ENCODE measurements at places on chromosomes 11 and 22.
A peak's percentile ranks its signal among the peaks of the same experiment; 100 is the strongest.

- peak; percentile 91 for DNase-seq
Measured at GRCh38 chr22:44735518-44736428, 16.6 kb upstream of the ARHGAP8 start.

- peak; percentile 33 for DNase-seq
Measured at GRCh38 chr22:44848296-44848741, 95.9 kb downstream of the ARHGAP8 start.

- no peak for DNase-seq
Measured at GRCh38 chr11:134380785-134381184, 31.3 kb downstream of the B3GAT1 start.

- no peak for DNase-seq
Measured at GRCh38 chr22:20448630-20449029, 11.0 kb upstream of the SCARF2 start.

DNA sequence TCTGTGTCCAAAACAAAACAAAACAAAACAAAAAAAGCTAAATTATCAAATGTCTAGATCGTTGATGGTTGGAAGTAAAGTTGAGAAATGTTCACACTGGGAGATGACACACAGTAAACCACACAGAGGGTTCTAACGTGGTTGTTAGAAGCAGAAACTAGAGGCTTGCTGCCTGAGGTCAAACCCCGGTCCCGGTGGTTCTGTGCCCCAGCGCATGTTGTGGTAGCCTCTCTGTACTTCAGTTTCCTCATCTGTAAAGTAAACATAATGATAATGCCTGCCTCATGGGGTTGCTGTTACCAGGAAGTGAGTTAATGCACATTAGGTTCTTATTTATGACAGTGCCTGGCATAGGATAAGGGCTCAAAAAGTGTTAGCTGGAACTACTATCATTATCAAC is 33.4 kb downstream of the PPARA start:
- no peak for DNase-seq

DNA sequence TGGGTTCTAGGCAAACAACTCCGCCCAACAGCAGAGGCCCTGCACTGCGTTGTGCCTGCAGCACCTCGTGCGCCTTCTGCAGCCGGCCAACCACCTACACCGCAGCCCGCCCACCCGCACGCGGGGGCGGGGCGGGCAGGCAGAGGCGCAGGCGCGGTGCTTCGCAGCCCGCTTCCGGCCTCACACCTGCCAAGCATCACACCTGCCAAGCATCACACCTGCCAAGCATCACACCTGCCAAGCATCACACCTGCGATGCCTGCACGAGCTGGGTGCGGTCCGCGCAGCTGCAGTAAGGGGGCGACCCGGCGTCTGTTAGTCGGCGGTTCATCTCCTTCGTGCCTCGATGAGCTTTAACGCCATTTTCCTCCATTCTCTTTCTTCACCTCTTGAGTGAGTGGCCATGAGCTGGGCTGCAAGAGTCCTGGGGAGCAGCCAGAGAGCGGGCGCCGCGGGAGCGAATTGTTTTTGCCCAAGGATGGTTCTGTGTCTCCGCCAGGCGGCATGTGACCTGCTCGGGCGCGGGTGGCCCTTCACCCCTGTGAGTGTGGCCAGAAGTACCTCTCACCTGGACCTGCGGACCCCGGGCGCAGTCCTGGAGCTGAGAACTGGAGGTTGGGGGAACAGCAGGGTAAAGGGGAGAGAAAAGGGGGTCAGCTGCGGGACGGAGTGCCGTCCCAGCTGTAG is at the start of gene LDHAL6A:
Gene LDHAL6A, plus strand, starts transcription at position 171 of the 687 bp plus-strand sequence. CDS start 825 bp downstream, outside the sequence.
- DNase-seq = peak; percentile 10

- DNase-seq = no peak
Measured at GRCh38 chr11:63855975-63856374, 17.1 kb downstream of the MARK2 start.

DNA sequence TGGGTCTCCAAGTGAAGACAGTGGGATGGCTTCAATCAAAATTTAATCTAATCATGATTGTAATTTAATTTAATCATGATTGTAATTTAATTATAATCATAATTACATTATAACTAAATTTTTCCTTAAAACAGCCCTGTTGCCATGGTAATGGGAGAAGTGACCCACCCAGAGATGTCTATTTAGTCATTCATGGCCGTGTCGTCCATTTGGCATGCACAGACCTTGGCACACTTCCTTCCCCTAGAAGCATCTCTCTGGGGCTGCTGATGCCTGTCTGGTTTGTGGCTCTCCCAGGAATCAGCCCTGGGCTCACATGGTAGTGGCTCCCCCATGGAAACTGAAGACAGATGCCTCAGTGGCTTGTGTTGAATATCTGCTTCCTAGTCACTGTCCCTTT is 27.0 kb downstream of the P4HA3 start:
- no peak for DNase-seq

GRCh38 chr22:45163099-45163450 is 650 bp upstream of the NUP50 start:
- no peak for DNase-seq

GRCh38 chr11:16969010-16969999 is 44.9 kb downstream of the PLEKHA7 start:
- DNase-seq = no peak

DNA sequence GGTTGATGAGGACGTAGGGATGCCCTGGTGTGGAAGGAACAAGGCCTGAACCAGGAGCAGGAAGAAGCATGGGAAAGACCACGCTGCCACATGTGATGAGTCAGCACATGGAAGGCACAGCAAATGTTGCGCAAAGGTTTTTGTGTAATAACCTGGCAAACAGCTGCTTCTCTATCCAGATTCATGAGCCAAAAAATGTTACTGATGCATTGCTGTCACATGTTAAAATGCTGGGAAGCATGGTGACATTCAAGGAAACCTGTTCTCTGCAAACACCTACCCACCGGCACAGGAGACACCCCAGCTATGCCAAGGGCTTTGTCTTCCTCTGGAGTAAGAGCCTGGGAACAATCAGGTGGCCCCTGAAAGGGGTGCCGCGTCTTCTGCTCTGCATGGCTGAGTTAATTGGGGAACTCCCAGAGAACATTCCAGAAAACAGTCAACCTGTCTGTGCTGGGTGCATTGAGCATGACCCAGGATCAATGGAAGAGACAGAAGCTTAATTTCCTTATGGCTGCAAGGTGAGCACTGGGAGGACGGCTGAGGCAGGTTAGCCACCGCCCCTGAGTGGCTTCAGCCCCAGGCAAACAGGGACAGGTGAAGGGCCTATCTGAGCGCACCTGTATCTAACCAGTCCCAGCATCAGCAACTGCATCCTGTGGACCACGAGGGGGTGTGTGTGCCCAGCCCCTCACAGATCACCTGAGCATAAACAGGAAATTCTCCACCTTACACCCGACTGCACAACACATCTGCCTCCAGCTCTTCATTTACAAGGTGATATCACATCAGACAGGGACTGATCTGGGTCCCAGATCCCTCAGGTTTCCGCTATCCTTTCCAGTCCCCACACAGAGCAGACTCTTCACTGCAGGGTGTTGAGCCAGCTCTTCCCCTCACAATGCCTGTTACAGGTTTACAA is 108.4 kb downstream of the GGTLC2 start:
- DNase-seq = no peak

DNA sequence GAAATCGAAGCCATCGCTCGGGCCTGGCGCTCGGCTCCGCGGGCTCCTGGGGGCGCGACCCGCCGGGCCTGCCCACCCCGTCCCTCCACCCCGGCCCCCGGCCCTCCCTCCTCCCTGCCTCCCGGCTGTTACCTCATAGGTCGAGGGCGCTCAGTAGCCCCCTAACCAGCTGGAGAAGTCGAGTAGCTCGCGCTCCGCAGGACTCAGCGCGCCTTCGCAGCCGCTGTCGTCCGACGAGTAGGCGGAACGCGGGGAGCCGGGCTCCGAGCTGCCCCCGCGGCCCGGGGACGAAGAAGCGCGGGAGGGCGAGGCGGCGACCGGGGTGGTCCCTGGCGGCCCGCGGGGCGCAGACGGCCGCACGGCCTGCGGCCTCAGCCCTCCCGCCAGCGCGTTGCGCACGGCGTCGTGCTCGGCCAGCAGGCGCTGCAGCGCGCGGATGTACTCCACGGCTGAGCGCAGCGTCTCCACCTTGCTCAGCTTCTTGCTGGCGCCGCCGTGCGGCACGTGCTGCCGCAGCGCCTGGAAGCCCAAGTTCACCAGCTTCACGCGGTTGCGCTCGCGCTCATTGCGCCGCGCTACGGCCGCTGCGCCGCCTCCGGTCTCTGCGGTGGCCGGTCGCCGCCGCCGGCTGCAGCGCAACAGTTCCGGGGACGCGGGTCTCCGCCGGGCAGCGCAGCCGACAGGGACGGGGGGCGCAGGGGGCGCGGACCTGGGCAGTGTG is 627 bp downstream of the ASCL2 start:
- DNase-seq = peak; percentile 62

DNA sequence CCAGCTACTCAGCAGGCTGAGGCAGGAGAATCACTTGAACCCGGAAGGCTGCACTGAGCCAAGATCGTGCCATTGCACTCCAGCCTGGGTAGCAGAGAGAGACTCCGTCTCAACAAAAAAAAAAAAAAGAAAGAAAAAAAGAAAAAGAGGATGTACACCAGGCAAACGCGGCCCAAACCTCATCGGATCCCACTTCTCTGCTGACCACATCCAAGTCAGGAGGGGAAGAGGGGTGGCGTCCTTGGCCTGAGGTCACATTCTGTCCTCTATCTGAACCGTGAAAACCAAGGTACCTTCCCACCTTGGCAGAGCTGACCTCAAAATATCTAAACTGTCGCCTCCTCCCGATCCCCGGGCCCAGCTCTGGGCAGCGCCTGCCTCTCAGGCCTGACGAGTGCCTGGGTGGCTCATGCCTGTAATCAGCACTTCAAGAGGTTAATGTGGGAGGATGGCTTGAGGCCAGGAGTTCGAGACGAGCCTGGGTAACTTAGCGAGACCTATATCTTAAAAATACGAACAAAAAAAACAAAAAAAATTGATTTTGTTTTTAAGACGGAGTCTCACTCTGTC is 25.1 kb downstream of the RGL4 start:
- DNase-seq = no peak

GRCh38 chr11:69356703-69357457 is 62.9 kb downstream of the MYEOV start:
- no peak for DNase-seq

GRCh38 chr11:46719048-46719542 is at the start of gene F2:
Gene F2, plus strand, starts transcription at chr11:46719213. Its CDS starts 23 bp downstream, at chr11:46719236.
- DNase-seq = no peak

DNA sequence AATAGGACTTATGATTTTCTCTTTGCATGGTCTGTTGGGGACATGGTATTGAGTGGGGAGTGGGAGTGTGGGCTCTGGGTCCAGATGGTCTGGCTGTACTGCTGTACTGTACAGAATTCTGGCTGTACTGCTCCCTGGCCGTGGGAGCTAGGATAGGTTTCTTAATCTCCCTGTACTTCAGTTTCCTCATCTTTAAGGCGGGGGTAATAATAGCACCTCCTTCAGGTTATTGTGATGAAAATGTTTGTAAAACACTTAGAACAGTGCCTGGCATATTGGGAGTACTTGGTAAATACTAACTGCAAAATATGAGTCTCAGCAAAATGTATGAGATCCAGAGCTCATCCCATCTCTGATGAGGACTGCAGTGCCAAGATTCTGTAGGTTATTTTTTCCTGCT is 198.6 kb downstream of the KIF18A start:
- no peak for DNase-seq

- no peak for DNase-seq
Measured at GRCh38 chr11:125932301-125932700, 13.5 kb upstream of the VSIG10L2 start.

DNA sequence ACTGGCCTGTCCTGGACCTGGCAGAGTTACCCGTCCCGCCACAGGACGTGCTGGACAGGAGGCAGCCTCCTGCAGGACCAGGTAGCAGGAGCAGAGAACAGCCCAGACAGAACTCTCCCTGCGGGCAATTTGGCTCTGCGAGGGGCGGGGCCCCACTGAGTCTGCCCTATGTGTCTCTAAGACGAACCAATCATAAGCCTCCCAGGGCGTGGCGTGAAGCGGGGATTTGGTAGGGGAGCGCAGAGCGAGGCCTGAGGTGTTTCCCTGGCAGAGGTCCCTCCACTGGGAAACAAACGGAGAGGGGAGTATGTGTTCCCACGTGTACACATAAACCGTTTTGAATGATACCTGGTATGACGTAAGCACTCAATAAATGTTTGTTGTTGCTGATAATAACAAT is 7.4 kb downstream of the CD82 start:
- no peak for DNase-seq

DNA sequence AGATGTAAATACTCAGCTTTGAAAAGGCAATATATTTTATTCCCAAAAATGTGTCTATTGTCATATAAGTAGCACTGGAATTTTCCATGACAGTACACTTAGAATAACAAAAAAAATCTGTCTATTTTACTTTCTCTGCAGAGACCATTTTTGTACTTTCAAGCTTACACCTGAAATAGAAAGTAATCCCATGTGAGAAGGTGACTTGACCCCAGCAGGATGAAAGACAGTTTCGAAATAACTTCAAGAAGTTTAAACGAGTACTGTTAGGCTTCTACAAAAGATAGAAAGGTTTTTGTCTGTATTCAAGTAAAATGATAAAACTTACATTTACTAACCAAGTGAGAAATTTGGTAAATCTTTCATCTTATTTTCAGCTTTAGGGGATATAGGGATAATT is 259.9 kb upstream of the CTSC start:
- DNase-seq = no peak

- no peak for DNase-seq
Measured at GRCh38 chr11:103928802-103929161, 107.7 kb upstream of the DDI1 start.

DNA sequence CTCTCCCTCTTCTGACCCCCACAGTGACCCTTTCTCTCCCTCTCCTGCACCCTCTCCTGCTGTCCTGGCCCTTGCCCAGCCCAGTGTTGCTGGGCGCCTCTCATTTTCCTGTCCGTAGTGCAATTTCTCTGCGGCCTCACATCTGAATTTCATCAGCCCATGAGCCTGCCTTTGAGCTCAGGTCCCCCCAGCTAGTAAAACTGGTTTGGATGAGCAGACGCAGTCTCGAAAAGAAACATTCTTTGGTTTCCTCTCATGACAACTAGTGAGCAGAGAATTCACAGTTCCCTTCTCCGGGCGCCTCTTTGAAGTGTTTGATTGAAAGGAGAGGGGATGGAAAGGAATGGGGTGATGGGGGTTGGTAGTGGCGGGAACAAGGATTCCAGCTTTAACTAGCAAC is 126.0 kb upstream of the CADM1 start:
- DNase-seq = peak; percentile 36

DNA sequence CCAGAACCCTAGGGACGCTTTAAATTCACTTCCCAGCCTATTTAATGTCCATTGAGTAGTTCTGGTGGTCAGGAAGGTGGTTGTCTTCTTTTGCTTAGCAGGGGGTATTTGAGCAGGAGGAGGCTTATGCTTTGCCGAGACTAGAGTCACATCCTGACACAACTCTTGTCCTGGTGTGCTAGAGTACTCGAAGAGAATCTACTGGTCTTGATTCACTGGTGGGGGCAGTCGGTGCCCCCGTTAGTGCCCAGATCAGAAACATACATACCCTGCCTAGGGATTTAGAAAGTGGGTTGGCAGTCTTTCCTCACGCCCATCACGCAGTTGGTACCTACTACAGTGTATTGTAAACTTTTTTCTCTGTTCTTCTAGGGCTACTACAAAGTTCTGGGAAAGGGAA is 2.7 kb downstream of the RPL27A start:
- DNase-seq = no peak

All from retina (tissue), 1 donor.